ENCODE measurements at places on chromosomes 2 and 18.
A peak's percentile ranks its signal among the peaks of the same experiment; 100 is the strongest.

DNA sequence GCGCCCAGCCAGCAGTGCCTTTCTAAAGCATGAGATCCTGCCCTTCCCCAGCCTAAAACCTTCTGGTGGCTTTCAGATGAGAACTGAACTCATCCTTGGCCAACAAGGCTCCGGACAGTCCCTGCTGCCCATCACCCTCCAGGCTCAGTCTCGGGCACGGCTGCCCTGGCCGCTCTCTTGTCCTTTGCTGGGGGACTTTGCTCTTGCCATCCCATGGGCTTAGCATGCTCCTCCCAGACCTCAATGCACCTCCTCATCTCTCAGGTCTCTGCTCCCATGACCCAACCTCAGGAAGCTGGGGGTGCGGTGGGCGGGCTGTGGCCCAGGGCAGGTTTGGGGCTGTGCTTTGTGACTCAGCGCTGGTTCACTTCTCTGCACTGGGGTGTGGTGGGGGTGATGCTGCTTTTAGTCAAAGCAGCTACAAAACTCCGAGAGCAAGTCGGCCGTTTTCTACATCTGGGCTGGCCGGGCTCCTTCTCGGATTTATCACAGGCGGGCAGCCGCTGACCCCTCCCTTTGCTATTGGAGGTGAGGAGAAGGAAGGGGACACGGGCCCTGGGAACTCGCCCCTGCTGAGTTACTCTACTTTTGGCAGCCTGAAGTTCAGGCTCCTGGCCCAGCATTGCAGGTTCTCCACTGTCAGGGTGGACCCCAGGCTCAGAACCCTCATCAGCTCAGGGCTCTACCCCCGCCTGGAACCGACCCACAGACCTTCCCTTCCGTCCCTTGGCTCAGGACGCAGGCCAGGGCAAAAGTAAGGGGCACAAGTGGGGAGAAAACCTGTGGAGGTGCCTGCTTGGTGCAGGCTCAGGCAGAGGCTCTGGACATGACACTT, 90.6 kb upstream of the TAF1B start:
- DNase-seq = peak; percentile 72

- DNase-seq = no peak
Measured at GRCh38 chr2:121021685-121022084, 263.3 kb downstream of the TFCP2L1 start.

GRCh38 chr2:24083567-24084385, 858 bp downstream of the TP53I3 start:
- no peak for DNase-seq

DNA sequence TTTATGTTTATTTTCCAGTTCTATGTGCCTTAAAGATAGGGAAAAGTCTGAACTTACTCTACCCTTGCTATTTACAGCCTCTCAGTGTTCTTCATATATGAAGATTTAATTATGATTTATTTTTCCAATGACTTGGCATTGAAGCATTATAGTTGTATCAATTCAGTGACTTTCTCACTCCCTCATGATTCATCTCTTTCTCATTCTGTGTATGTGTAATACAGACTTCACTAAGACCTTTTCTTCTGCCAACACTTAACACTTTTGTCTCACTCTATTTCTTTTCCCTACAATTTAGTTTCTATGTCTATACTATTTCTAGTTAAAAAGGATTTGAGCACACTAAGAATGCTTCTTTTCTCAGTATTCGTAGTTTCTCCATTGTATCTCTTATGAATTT, 1470.3 kb upstream of the ACVR2A start:
- no peak for DNase-seq

- no peak for DNase-seq
Measured at GRCh38 chr2:175684466-175684865, 317.6 kb downstream of the LNPK start.

- no peak for DNase-seq
Measured at GRCh38 chr2:100992262-100992661, 9.8 kb upstream of the RPL31 start.

DNA sequence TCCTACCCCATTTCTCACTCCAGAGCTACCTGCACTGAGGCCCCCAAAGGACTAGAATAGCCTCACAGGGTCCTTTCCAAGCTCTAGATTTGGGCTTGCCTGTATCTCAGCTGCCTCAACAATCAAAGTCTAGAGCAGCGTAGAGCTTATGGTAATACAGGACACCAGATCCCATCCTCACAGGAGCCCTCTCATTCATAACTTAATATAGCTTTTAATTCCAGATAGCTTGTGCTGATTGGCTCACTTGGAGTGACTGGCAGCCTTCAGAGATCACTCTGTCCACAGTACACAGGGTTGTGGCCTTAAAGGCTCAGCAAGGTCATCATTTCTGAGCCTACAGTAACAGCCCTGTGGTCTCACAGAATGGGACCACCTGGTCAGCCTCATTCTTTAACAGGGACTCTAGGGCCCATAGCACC, 51.4 kb downstream of the ZFP36L2 start:
- DNase-seq = no peak

- DNase-seq = no peak
Measured at GRCh38 chr2:125839945-125840344, 816.0 kb upstream of the GYPC start.

DNA sequence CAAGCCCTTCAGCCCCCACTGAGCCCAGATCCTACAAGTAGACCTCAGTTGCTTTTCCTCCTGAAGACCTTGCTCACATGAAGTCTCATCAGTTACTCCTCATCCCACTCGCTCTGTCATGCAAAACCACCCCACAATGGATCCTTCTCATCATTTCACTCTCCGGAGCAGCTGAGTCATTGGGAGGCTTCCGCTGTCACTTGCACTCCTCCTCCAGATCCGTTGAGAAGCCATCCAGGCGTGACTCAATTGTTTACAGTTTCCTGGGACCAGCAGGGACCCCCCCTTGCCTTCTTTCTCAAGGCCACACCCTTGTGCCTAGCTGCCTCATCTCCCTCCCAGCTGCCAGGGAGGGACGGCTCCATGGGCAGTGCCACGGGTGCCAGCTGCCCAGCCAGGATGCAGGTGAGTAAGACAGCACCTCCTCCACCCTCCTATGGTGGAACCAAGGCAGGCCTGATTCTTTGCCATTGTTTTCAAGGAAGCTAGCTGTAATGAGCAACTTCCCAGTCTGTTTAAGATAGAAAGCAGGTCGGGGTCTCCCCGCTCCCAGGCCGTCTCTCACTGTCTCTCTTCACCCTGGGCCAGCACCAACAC, 16.3 kb downstream of the GPR55 start:
- no peak for DNase-seq

DNA sequence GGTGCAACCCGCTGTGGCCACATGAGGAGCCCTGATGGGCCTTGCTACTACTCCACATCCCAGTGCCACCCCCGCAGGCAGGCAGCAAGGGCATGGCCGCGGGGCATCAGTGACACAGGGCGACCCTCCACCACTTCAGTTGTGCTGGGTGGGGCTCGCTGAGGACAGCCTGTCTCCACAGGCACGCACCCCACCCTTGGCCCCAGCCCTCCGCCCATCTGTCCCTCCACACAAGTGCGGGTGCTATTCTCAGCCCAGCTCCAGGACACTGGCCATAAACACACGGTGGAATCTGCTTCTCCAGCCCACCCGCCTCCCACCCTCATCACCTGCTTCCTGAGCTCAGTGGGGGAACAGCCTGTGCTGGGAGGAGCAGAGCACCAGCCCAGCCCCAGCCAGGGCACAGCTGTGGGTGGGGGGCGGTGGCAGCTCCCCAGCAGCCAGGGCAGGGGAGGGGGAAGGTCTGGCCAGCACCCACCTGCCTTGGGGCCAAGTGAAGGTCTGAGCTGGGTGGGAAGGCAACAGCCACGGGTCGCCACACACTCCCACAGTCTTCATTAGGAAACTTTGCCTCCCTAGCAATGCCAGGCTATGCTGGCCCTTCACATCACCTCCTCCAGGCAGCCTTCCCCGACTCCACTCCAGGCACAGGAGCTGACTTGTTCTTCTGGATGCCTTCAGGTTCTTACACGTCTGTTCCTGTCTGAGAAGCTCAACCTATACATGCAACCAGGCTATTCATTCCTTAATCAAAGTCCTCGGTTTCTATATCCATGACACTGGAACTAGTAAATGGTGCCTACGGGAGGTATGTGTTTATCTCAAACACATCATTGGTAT, 16.5 kb downstream of the BIN1 start:
- no peak for DNase-seq

- no peak for DNase-seq
Measured at GRCh38 chr2:85470850-85471800, 52.6 kb downstream of the SH2D6 start.

DNA sequence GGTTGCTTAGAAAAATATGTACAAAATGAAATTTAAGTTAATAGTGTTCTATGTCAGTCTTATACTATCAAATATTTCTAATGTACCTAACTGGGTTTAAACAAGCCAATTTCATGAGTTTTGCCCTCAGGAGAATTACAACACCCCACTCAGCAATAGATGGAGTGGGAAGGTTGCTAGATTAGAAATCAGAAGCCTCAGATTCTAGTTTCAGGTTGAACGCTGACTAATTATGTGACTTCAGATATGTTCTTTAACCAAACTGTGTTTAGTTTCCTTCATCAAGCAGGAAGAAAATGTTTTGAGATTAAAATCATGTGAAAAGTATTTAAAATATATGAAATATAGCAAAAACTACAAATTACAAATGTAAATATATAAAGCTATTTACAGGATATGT, 133.8 kb upstream of the KCNH7 start:
- no peak for DNase-seq

DNA sequence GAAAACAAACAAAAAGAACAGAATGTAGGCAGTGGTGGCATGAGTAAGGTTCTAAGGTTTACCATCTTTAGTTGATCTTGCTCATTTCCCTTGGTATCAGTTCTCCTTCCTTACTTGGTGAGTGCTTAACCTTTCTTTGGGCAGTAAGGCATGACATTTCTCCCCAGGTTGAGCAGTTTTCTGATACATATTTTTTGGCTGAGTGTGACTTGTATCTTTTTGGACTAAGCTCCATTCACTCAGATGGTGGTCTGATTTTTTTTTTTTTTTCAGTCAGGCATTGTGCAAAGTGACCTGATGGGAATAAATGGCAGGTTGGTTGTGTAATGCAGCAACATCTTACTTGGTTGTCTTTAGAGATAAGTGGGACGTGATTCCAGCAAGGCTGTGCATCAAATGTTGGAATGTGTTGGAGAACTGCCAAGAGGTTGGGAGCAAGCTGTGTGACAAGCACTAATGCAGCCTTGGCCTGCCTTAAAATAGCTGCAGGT, 15.1 kb downstream of the SPTBN1 start:
- DNase-seq = no peak

DNA sequence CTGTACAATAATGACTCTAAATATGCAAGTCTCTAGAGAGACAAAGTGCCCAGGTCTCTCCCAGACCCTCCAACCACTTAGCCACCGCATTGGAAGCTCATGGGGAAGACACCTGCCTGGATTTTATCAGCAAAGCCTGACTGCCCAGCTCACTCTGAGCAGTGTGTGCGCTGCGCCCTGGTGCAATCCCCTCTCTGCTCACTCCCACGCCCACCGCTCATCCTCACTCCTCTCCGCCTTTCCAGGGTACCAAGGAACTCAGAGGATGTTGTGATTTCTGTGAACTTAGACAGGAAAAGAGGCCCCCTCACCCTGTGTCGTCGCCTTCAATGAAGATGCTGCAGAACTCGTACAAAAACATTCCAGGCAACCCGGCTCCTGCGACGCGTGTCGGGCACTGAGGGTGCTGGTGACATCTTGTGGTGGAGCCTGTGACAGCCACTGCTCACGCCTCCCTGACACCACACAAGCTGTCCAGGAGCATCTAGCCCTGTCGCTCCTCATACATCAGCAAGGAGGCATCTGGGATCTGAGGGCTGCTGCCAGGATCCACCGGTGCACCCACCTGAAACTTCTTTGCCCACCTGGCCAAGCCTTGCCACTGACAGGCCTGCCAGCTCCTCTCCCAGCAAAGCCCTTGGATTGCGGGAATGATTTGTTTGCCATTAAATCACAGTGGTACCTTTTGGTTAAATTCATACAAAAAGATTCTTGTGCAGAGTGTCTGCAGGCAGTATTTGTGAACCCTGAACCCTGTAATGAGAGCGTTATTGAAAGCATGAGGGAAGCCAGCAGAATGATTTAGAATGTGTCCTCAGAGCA, 220.4 kb downstream of the ZNF516 start:
- no peak for DNase-seq

GRCh38 chr2:105777031-105777482, 32.3 kb downstream of the NCK2 start:
- DNase-seq = no peak

- DNase-seq = peak; percentile 6
Measured at GRCh38 chr2:190318931-190319554, 583 bp downstream of the HIBCH start.

- DNase-seq = no peak
Measured at GRCh38 chr18:62738639-62739038, 23.3 kb downstream of the PHLPP1 start.

DNA sequence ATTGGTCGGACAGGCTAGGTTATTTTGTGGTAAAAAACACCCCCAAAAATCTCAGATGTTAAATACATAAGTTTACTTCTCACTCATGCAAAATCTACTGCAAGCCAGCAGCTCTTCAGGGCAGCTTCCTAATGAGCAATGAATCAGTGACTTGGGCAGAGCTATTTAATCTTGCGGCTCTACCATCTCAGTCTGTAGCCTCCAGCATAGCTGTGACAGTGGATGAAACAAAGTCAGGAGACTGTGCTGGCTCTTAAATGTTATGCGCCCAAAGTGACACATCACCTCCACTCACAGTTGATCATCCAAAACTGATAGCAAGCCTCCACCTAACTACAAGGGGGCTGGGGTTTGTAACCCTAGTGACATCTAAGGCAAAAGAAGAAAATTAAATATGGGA, 571.9 kb downstream of the METTL4 start:
- no peak for DNase-seq

DNA sequence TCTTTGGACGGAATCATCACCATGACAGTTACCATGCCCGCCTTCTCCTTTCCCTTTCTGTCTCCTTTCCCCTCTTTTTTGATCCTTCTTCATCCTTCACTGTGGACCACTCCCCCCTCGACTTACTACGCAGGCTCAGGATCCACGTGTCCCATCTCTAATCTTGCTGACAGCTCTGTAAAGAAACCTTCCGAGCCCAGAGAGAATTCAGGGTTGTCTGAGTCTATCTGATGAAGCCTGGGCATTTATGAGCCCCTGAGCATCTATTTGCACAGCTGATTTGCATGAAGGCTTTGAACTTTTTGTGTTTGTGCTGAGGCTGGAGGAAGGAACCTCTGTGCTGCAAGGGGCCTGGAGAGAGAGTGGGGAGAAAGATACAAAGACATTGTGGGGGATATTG, 50.7 kb downstream of the CIB4 start:
- DNase-seq = no peak
